Astrocyte (in vitro differentiated cells and primary cell): ENCODE measurements at places on chromosomes 1 and 21. TPM values are rescaled to one million over a fixed set of nuclear protein-coding genes. Genes with fewer than 3 reads are reported as not detected.

GRCh38 chr1:100482167-100482566 is 55.8 kb upstream of the GPR88 start:
- no peak for DNase-seq

Gene VPS72
- total RNA-seq: 59.0 and 62.2 TPM in 2 replicates

- no peak for DNase-seq
These were observed 393.7 kb downstream of the HLX start for GRCh38 chr1:221272940-221273339.

Gene UBE2U
- total RNA-seq: not detected in 2 replicates

DNA sequence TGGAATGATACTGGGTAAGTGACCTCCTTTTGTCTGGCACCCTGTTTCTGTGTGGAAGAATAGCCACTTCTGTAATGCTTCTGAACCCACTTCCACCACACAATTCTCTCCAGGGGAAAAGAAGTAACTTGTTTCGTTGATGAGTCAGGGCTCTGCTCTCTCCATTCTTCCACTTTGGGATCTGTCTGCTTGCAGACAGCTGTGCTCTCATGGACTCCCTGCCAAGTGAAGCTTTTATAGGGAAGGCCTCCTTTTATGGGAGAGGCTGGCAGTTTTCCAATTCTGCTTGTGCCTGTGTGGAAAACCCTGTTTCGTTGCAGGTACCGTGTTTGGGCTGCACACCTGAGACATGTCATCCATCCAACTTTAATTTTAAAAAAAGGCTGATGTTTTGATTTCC is 130.7 kb downstream of the GIPC2 start:
- DNase-seq: peak; percentile 87

- DNase-seq: peak; percentile 10
These were observed 750 bp downstream of the NECAP2 start for GRCh38 chr1:16441282-16441665.

DNA sequence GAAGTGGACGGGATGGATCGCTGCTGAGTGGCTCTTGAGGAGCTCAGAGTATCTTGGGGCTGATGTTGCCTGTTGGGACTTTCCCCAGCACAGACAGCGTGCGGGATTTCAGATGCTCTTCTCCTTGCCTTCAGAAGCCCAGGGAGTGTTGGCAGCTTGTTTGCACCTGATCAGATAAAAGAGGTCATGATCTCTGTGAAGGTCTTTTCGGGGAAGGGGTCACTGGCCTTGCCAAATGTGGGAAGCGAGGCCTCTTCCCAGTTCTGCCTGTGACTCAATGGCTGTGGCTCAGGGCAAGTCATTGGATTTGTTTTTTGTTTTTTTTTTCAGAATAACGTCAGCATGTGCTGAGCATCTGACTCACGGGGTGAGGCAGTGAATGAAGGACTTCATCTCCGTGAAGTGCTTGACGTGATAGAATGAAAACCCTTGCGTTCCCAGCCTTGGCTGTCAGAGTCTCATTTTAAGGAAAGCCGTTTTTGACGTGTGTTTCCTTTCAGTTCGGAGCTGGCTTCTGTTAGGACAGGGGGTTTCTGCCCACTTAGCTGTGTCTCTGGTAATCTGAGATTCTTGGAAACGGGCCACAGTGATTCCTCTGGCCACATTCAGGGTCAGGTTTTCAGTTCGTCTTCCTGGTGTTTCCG is 46.7 kb downstream of the GALNT2 start:
- peak; percentile 98 for DNase-seq

Gene RPE65
- 0.27 and 0.91 TPM in 2 replicates for total RNA-seq

Gene COL6A2
- total RNA-seq: 120 and 194 TPM in 2 replicates

GRCh38 chr1:208298593-208299269 is 54.5 kb upstream of the PLXNA2 start:
- DNase-seq: no peak

Gene IGFN1
- total RNA-seq: 0.02 TPM in 1 of 2 replicates, not detected in the other

- no peak for DNase-seq
These were observed 359.2 kb upstream of the PKN2 start for GRCh38 chr1:88324899-88325298.

Gene KCNH1
- total RNA-seq: 15.5 and 18.7 TPM in 2 replicates

DNA sequence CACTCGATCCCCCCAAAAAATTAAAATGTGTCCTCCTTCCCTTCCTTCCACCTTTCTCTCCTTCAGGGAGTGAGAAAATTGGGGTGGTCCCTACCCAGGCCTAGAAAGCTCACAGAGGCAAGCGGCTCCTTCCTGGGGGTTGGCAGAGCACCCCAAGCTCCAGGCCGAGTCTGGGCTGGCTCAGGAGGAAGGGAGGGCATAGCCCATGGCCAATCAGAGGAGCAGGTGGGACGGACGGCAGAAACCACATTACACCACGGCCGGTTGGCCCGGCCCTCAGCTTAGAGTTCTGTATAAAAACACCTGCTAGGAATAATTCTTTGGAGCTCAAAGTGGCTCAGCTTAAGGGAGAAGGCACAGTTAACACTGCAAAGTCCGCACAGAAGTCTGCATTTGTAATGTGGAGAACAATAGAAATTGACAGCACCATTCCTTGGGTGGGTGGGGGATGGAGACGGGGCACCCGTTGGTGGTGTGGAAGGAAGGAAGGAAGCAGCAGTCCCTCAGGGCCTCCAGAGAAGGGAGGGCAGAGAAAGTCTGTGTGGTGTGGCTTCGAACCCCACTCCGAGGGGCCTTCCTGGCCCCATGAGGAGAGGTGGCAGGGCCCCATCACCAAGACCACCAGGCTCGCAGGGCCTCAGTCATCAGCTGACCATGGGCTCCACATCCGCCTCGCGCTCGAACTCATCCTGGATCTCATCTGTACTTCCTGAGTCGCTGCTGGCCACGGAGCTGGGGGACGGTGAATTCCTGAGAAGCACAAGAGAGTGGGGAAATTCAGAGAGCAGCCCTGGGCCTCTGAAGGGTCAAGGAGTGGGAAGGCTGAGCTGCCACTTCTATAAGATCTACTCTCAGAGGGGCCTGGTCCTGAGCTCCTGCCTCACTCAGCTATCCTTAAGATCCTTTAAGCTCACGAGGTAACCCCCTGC is 5.8 kb upstream of the ALDH4A1 start:
- DNase-seq: no peak

- no peak for DNase-seq
These were observed 9.2 kb downstream of the WDR26 start for GRCh38 chr1:224425279-224425884.

- DNase-seq: no peak
These were observed 169.7 kb downstream of the ATG4C start for GRCh38 chr1:62953633-62954032.

DNA sequence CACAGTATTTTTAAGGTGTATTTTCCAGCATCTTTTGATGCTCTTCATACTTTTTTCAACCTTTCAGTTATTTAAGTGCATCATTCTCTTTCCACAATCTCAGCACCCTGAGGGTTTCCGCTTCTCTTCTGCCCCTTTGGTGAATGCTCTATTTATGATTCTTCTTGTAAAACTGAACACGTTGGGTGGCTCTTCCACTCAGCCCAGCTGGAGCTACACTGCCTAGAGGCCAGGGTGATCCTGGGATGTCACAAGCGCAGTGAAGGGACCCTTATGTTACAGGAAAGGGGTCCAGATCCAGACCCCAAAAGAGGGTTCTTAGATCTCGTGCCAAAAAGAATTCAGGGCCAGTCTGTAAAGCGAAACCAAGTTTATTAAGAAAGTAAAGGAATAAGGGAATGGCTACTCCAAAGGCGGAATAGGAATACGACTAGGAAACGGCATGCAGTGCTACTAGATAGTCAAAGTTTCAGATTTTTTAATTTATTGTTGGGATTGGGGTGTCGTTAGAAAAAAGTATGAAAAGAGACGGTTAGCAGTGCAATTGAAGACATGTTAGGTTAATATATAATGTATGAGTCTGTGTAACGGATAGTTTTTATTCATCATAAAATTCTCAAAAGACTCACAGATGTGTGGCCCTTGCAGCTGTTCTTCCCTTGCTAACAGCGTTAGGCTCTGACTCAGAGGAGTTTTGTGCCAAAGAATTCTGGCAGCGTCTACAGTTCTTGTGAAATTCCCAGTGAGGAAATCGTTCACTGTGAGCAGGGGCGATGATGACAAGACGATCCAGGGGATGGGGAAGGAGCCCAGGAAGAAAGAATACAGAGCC is 14.4 kb upstream of the ERVH48-1 start:
- peak; percentile 94 for DNase-seq

GRCh38 chr1:205939690-205940330 is 3.4 kb downstream of the SLC26A9 start:
- DNase-seq: no peak

- DNase-seq: no peak
These were observed 280.5 kb upstream of the VAMP3 start for GRCh38 chr1:7490576-7490975.

Gene KRTAP10-12
- total RNA-seq: not detected in 2 replicates

DNA sequence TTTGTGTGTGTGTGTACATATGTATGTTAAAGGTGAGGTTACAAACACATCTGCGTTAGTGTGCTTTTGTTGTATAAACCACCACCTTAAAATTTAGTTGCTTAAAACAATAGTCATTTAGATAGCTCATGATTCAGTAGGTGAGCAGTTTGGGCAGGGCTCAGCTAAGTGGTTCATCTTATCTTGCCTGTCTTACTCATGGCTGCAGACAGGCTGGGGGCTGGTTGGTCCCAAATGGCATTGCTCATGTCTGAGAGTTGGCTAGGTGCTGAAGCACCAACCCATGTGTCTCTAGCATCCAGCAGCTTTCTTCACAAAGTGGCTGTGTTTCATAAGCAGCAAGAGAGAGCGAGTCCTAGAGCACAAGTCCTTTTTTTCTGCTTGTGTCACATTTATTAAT is 91.4 kb downstream of the MACF1 start:
- no peak for DNase-seq

Gene OR6N1
- total RNA-seq: not detected in 2 replicates

DNA sequence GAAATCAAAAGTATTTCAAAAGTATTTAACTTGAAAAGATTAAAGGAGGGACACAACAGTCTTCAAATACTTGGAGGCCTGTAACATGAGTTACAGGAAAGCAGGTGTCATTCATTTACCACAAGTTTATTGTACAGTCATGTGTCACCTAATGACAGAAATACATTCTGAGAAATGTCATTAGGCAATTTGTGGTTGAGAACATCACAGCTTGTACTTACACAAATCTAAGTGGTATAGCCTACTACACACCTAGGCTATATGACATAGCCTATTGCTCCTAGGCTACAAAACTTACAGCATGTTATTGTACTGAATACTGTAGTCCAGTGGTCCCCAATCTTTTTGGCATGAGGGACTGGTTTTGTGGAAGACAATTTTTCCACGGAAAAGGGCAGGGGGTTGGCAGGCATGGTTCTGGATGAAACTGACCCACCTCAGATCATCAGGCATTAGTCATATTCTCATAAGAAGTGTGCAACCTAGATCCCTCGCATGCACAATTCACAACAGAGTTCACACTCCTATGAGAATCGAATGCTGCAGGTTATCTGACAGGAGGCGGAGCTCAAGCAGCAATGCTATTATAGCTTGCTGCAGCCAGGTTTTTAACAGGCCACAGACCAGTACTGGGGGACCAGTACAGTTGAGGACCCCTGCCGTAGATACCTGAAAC is 25.0 kb upstream of the PHTF1 start:
- peak; percentile 41 for DNase-seq

Gene KDF1
- total RNA-seq: 0.22 and 0.54 TPM in 2 replicates

DNA sequence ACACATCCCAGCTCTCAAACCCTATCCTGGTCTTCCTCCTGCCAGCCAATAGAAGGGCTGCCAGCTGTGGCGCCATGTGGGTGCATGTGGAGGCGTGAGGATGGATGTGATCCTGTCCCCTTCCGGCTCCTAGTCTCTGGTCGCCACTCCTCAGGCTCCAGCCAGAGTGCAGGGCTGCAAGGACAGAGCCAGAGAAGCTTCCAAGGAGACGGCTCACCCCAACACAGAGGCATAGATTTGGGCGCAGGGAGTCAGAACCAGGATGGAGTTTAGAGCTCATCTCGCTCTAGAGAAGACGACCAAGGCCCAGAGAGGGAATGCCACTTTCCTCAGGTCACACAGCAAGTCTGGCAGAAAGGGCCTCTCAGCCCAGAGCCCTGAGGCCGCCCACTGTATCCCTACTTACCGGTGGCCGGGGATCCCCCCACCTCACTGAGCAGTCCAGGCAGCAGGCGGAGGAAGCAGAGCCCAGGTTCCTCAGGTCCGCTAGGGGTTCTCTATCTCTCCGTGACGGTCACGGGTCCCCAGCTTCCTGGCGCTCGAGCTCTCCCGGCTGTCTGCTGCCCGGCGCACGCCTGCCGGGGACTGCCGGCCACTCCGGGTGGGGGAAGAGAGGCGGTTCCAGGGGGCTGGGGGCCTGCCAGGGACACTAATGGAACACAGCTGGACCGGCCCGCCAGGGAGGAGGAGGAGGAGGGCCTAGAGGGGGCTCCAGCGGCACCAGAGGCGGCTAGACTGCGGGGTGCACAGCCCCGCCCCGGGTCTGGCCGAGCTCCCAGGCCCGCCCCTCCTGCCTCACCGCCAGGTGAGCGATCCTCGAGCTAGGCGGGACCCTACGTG is at the start of gene COL16A1:
COL16A1 (minus strand) TSS at position 587 of the 840 bp plus-strand sequence. CDS start 1,824 bp downstream, outside the sequence.
- peak; percentile 49 for DNase-seq

Gene MCOLN3
- 0.41 and 0.75 TPM in 2 replicates for total RNA-seq

DNA sequence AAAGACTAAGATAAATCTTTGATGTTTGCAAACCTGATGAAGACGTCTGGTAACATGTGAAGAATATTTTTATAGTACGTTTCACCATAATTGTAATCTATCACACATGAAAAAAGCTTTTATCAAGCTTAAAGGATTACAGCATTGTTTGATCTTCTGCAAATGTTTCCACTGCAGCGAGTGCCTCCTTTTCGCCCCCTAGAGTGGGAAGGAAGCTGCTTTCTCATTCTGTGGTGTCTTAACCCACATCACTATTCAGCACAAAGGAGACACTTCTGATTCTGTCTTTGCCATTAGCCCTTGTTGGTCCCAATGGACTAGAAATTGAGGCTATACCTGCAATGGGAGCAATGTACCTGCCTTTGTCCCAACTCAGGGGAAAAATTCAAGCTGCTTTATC is 46.0 kb upstream of the IL12RB2 start:
- no peak for DNase-seq

- DNase-seq: no peak
These were observed 25.6 kb downstream of the PPFIA4 start for GRCh38 chr1:203051841-203052324.

Gene BARHL2
- total RNA-seq: not detected in 2 replicates
